B cell (primary cell): ENCODE measurements at places on chromosomes 12 and 14. TPM values are rescaled to one million over a fixed set of nuclear protein-coding genes. Genes with fewer than 3 reads are reported as not detected.
A peak's percentile ranks its signal among the peaks of the same experiment; 100 is the strongest.

GRCh38 chr14:32202491-32202997 is 525 bp downstream of the RNU6-8 start:
- DNase-seq = no peak

DNA sequence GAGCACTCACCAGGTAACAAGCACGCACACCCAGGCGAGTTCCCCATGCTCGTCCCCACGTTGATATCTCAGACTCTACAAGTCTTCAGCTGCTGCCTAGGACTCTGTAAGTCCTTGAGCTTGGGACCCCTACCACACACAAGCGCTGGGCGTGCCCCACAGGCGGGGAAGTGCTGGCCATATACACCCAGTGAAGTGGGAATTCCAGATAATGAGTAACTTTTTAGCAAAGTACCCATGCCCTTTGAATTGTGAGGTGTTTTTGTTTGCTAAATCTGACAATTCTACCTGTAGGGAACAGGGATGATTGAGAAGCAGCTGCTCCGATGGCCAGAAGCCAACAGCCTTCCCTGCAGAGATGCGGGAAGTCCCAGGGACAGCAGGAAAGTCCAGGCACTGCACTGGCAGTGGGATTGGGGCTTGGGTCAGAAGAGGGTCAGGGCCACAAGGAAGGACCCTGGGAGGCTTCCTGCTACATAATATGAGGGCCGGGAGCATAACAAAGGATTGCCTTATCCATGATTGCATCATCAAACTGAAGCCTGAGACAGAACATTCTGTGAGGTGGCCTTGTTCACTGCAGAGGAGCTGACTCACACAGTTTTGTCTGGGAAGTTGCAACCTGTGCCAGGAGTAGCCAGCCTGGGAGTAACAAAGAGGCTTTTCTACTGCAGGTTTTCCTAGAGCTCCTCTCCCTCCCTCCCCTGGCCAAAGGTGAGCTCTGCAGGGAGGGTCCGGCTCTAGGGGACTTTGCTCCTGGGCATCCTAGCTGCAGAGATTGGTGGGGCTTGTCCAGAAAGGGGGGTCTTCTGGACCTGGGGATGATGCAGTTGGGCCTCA is 13.2 kb upstream of the SERPINA3 start:
- DNase-seq = no peak

GRCh38 chr12:83665634-83666218 is 979.0 kb downstream of the TMTC2 start:
- no peak for DNase-seq

- DNase-seq = no peak
Observed at GRCh38 chr14:55077170-55078151, 26.0 kb downstream of the MAPK1IP1L start.

DNA sequence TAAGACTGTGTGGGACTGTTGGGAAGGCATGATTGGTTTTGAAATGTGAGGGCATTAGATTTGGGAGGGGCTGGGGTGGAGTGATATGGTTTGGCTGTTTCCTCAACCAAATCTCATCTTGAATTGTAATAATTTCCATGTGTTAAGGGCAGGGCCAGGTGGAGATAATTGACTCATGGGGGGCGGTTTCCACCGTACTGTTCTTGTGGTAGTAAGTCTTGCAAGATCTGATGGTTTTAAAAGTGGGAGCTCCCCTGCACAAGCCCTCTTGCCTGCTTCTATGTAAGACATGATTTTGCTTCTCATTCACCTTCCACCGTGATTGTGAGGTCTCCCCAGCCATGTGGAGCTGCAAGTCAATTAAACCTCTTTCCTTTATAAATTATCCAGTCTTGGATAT is 76.6 kb upstream of the PPFIA2 start:
- DNase-seq = no peak

DLST gene
- polyA plus RNA-seq = 73.1 and 104 TPM in 2 replicates

DNA sequence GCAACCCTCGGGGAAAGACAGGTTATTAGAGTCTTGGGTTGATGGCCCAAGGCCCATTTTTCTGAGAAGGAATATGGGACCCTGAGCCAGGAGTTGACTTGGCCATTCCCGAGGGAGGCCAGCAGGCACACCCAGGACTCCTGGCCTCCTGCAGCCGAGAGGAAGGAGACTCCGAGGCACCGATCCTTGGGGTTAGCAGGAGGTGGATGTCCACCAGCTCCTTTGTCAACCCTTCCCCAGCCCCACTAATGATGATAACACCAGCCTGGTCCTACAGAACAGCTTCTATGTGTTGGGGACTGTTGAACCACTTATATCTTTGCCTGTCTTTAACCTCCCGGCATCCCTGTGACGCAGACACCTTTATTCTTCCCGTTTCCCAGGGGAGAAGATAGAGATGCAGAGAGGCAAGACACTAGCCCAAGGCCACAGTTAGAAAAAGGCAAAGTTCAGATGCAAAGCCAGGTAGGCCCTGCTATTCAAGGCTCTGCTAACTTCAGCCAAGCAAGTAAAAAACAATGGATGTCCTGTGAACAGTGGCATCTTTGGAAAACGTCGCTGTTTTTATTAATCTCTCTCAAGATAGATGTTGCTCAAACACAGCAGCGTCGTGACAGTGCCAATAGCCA is 767.3 kb upstream of the TBX3 start:
- no peak for DNase-seq

GRCh38 chr14:81179631-81180030 is 41.1 kb downstream of the GTF2A1 start:
- no peak for DNase-seq

GXYLT1 gene
- polyA plus RNA-seq = 2.0 and 3.3 TPM in 2 replicates

GLS2 gene
- 3.6 and 5.3 TPM in 2 replicates for polyA plus RNA-seq

DNA sequence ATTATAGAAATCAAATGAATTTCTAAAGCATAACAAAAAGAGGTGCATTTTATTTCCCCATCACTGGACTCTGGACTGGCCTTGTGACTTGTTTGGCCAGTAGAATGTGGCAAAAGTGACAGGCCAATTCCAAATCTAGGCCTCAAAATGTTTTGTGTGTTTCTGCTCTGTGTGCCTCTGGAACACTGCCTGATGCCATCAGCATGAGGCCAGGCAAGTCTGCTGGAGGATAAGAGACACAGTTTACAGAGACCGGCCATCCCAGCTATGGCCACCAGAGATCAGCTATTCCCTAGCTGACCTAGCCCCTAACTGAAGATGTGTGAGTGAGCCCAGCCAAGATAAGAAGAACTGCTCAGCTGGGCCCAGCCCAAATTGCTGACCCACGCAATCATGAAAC is 32.9 kb downstream of the ASCL1 start:
- no peak for DNase-seq

DNA sequence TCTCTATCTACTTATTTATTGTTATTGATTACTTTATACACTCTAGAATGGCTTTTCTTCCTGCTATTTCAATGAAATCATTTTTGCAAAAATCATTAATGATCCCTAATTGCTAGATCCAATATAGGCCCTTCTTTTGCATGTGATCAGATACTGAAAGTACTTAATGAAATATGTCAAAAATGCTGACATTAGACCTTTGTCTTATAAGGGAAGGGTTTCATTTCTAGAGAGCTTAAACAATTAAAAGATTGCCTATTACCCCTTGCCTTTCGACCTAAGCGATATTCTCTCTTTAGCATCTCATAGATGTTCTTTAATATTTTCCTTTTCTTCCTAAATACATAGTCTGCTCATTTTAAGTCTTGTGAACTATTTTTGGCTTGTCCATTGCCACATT is 101.1 kb downstream of the KTN1 start:
- no peak for DNase-seq

GRCh38 chr14:40240245-40240859 is 808.1 kb upstream of the FBXO33 start:
- DNase-seq = no peak

SLC16A7 gene
- 11.6 and 19.2 TPM in 2 replicates for polyA plus RNA-seq

- no peak for DNase-seq
Observed at GRCh38 chr12:17371491-17372215, 718.3 kb downstream of the RERGL start.

DNA sequence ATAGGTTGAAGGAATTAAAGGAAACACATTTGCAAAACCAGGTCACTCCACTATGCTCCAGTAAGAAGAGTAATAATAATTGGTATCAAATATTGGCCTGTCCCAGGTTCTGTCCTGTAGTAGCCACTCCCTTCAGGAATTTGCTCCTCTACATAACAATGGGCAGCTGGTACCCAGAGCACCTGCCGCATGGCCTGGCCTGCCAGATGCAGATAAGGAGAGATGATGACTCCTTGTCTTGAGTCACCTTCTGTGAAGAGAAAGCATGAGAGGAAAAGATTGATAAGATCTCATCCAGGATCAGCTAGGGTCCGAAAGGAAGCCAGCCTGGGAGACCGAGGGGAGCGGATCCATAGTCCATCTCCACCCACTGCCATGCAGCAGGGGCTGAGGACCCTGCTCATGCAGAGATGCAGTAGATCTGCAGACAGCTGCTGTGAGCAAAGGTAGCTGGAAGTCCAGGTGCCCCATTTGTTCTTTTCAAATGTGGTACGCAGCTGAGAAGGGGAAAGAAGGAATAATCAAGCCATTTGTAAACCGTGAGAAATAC is 24.3 kb downstream of the VCPKMT start:
- DNase-seq = no peak

DNA sequence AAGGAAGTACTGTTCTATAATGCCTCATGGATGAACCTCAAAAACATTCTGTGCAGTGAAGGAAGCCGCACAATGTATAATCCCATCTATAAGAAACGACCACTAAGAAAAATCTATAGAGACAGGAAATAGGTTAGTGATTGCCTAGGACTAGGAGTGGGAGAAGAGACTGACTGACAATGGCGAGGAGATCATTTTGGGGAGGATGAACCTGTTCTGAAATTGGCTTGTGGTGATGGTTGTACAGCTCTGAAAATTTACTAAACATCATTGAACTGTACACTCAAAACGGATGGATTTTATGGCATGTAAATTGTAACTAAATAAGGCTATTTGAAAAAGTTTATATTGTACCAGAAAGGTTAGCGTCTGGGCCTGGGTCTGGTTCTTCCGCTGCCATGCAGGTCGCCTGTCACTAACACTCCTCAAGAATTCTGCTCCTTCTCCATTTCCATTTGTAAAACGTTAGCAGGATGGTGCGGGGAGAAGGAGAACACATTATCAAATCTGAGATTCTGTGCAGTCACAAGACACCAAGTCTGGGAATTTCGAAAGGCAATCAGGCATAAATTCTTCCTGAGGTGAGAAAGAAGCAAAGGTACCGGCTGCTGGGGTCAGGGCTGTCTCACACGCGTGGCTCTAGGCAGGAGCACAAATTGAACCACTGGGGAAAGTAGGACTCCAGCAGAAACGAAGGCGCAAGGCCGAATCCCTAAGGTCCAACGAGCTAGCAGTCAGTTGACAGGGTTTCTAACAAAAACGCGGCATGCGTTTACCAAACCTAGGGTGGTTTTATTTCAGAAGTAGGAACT is 845 bp upstream of the COCH start:
- DNase-seq = no peak

DNA sequence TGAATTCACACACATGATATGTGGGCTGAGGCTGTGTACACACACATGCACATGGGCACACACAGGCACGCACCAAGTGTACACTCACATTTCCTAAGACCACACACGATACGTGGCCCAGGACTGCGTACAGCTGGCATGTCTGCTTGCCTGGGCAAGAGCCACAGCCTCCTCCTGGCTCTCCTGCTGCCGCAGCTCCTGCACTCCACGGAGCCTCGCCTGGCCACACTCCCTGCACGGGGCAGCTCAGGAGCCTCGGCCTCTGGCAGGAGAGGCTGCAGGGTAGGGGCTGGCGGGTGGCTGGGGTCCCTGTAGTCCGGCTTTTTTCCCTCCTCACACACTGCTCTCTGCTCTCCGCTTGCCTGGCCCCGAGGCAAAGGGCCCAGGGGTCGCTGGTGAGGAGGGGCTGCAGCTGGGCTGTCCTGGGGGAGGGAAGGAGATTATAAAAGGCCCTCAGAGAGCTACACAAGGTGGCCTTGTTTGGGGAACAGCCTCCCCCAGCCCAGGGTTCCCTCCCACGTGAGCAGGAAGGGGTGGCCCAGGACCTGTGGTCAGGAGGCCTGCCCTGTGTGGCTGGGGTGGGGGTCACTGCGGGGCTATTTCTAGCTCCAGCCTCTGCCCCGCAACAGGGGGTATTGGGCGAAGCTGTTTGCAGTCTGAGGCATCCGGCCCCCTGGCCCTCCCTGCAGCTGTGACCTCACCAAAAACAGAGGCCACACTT is 89.0 kb upstream of the SFSWAP start:
- no peak for DNase-seq

GRCh38 chr12:3747543-3747942 is 5.4 kb downstream of the CRACR2A start:
- DNase-seq = no peak

- DNase-seq = peak; percentile 45
Observed at GRCh38 chr12:5965950-5966383, 20.9 kb upstream of the ANO2 start.

KLC1 gene
- 102 and 123 TPM in 2 replicates for polyA plus RNA-seq

- DNase-seq = no peak
Observed at GRCh38 chr12:109916045-109916444, 16.0 kb downstream of the TCHP start.

GRCh38 chr12:115268451-115268850 is 584.5 kb upstream of the TBX3 start:
- DNase-seq = no peak

MAP3K9 gene
- polyA plus RNA-seq = 4.7 and 5.1 TPM in 2 replicates

DNA sequence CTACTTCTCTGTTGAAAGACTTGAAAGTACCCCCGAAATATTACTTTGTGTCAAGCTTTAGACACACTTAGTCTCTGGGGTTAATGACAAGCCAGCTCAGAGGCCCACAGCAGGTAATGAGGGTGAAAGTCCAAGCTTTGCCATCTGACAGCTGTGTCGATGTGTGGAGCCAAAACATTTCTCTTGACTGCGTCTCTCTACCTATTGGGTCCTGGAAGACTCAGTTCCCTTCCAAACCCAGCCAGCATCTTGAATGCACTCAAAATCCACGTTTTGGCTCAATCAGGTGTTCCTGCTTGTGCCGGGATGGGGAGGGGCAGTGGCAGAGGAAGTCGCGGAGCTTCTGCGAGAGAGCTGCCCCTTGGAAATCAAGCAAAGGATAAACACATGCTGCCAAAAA is 3.2 kb downstream of the PLXNC1 start:
- peak; percentile 19 for DNase-seq

DNA sequence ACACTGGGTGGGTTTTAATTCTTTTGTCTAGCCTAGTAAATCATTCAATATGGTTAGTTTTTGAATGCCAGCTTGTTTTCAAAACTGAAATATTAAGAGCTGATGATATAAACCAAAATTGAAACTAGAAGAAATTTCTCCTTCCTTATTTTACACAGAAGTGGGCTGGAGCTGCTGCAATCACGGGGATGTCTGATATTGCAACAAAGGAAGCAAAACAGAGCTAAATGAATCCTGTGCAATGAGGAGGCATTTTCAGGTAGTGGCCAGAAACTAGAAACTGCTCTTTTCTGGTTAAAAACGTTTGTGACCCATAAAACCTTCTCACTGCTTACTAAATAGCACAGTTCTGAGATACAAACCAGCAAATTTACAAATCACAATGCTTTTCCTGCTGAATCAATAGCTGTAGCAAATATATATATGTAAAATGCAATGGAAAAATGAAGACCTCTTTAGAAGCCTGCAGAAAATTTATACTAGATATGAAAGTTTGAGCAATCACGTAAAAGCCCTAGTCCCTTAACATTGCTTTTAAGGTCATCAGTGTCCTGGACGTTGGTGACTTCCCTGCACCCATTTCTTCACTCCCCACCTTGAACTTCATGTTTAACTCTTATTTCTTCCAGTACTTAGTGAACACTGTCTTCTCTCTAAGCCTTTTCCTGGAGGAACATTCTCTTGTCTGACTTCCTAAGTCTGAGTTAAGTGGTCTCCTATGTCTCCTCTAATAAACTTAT is 15.9 kb upstream of the LRRK2 start:
- DNase-seq = peak; percentile 72

- DNase-seq = no peak
Observed at GRCh38 chr12:115132145-115132544, 448.2 kb upstream of the TBX3 start.

GRCh38 chr12:131413006-131413405 is 297.9 kb upstream of the SFSWAP start:
- DNase-seq = no peak
